ENCODE measurements at places on chromosomes 16 and 17.

DNA sequence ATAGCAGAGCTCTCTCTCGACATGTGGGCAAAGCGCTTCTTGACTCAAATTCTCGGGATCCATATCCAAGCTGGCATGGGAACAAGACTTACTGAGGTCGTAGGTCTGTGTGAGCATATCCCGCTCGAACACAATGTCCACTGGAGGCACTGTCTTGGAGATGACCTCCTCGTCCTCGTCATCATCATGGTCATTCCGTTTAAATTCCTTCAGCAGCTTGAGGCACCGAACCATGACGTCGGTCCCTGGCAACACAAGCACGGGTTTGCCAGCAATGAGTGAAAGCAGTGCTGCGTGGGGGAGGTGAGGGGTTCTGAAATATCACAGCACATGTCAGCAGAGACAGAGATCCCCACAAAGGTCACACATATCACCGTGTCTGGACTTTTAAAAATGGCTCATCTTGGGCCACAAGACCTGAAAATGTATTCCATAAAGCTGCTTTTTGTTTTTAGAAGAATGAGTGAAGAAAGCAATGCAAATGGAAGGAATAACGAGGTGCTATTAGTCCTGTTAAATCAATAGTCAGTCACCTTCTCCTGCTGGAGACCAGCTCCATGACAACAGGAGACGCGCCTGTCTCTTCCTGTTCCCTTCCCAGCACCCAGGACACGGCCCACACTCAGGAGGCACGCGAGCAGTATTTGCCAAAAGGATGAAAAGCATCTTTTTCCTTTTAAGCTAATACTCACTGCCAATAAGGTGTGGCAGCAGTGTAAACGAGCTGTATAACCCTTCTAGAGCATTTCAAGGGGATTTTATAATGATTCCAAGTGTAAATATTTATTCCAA lies 37.9 kb downstream of the GTF3C1 start:
- no peak for DNase-seq

DNA sequence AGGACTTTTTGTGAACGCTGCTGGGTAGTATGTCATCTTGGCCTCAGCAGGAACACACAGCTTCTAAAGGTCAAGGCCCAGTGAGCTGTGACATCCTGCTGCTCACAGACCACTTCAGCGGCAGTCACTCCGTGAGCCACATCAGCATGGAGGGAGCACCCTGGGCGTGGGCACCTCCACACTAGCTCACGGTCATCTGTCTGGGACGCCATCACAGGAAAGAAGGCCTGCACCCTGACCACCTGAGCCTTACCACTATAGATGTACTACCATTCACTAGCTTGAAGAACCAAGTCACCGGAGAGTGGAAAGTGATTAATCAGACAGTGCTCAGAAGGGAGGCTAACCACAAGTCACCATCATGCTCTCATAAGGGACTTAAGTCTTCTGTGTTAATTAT lies 3.3 kb downstream of the AXIN1 start:
- no peak for DNase-seq

DNA sequence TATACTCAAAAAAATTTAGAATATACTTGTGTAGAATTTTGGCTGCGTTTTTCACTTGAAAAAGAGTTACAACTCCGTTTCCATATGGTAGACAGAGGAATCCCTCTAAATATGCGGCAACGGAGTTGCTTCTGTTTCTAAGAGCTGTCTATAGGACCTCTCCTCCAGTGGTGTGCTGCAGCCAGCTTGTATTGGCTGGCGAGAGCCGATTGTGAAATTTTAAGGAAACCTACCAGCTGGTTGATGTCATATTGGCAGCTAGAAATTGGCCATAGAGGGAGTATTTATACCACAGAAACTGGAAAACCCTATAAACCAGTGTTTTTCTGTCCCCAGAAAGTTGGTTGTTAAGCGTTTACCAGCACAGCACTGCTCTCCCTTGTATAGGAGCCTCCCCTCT lies 655.8 kb upstream of the EEF2KMT start:
- DNase-seq, result no peak

GRCh38 chr17:67164302-67164701 lies 80.7 kb downstream of the HELZ start:
- no peak for DNase-seq

- DNase-seq, result no peak
These were observed 18.0 kb downstream of the C17orf67 start for GRCh38 chr17:56815711-56816110.

DNA sequence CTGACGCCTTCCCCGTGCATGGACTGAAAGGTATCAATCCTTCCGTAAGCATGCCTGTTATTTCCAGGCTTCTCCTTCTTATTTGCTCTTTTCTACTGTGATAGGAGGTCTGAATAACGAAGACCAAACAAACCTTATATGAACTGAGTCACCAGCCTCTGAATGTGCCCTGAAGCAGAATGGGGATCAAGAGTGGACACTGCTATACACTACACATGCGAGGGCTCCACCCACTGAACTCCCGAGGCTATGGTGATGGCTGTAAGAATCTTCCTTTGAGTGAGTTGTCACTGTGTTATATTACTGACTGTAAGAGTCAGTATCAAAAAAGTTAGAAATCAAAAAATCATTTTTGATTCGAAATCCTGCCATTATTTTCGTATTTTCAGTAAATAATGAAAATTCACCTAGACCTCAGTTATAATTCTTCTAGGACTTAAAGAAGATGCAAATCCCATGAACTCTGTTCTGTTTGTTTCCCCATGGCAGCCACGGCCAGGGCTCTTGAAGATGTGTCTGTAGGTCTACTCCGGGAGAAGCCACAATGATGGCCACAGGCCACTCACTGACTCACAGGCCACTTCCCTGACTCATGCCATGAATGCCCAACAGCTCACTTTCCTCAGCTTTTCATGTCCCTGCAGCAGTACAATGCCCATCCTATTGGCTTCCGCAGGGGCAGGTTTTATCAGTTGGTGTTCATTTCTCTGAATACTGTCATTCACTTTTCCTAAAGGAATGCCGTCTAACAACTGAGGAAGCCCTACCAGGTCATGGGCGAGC lies 54.7 kb downstream of the ZZEF1 start:
- no peak for DNase-seq

DNA sequence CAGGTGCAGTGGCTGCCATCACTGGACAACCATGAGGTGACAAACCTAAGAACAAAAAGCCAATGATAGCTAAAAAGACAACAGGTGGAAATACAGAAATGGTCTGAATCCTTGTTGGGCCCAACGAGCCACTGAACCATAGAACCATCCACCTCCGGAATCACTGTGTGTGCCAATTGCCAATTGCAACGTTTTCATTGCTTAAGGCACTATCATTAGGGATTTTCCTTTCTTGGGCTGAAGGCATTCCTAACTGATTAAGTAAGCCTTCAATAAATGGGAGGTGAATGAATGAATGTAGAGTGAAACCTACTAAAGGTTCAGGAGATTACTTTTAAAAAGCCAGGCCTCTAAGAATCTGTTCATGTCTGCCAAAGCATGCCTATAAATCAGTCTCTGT lies 3.6 kb downstream of the USP31 start:
- DNase-seq, result no peak

DNA sequence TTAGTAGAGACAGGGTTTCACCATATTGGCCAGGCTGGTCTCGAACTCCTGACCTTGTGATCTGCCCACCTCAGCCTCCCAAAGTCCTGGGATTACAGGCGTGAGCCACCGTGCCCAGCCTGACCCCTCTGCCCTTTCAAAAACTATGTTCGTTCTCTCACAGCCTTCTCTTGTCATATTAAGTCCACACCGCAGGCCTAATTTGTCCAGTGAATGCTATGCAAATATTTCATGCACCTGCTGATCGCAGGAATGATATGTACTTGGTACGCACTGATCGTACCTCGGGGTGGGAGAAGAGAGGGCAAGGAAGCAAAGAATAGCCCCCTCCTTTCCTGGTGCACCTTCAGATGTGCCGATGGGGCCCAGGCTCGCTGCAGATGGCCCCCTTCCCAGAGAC lies 3.0 kb upstream of the BIRC5 start:
- no peak for DNase-seq

GRCh38 chr16:12147681-12148080 lies 171.1 kb downstream of the SNX29 start:
- DNase-seq, result no peak

GRCh38 chr17:31313982-31314781 lies at the start of gene EVI2B:
TSS of gene EVI2B (minus strand) at chr17:31314054. CDS start at chr17:31305609, 8,445 bp downstream.
- no peak for DNase-seq

GRCh38 chr16:68088130-68088972 lies 3.2 kb downstream of the NFATC3 start:
- DNase-seq, result no peak

DNA sequence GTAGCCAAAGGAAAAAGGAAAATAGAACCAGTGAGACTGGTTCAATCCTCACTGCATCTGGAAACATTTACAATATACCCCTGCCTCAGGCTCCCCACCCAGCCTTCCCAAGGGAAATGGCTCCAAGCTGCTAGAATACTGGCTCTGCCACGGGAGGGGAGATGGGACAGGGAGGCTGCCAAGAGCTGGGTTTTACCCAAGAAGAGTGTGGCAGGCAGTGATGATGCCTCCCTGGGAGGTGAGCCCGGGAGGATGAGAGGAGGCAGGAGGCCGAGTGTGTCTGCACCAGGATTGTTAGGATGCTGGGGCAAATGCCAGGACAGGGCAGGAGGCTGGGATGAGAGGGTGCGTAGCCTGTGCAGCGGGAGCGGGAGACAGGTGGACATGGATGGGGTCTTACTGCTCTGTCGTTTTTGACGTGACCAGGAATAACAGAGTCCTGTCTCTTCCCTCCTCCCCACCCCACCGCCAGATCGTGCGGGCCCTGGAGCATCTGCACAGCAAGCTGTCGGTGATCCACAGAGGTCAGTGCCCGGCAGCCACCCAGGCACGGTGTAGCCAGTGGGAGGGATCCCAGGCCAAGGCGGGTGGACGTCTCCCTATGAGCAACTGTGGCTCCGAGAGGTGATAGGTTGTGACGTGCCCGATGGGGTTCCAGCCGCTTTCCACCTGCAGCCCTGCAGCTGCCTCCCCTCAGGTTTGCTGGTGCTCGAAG lies 18.4 kb downstream of the MAP2K3 start:
- no peak for DNase-seq

GRCh38 chr17:61897548-61898180 lies 30.1 kb downstream of the INTS2 start:
- no peak for DNase-seq

DNA sequence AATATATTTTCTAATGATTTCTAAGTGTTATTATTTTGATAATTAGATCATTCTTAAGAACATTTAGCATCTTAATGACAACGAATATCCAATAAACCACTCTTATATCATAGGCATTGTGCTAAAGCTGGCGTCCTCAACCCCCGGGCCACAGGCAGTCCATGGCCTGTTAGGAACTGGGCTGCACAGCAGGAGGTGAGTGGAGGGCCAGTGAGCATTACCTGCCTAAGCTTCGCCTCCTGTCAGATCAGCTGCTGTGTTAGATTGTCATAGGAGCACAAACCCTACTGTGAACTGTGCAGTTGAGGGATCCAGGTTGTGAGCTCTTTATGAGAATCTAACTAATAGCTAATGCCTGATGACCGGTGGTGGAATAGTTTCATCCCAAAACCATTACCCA lies 3.7 kb downstream of the DUXB start:
- no peak for DNase-seq

- DNase-seq, result no peak
These were observed 21.9 kb downstream of the ACE start for GRCh38 chr17:63498626-63499195.

- no peak for DNase-seq
These were observed 37.5 kb upstream of the PHB1 start for GRCh38 chr17:49452201-49452600.

GRCh38 chr17:49349541-49349940 lies 12.5 kb downstream of the ZNF652 start:
- no peak for DNase-seq

DNA sequence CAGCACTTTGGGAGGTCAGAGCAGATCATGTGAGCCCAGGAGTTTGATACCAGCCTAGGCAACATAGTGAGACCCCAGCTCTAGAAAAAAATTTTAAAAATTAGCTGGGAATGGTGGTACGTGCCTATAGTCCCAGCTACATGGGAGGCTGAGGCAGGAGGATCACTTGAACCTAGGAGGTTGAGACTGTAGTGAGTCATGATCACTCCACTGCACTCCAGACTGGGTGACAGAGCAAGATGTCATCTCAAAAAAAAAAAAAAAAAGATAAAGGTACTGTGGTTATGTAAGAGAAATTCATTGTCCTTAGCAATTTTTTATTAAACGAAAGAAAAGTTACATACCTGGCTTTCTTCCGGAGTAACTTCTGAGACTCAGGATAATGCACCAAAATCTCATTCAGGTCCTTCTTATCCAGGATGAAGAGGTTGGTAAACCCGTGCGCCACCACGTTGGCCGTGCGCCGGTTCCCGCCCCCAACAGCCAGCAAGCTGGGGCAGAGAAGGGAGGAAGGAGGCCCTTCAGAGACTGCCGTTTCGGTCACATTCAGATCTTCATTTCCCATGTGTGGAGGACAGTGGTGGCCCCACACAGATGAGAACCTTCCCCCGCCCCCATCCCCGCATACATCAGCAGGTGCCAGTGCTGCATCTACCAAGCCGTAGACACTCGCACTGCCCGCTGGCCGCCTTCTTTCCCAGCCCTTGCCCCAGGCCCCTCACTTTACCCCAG lies 73.7 kb downstream of the CNGB1 start:
- no peak for DNase-seq

GRCh38 chr16:11291091-11291703 lies 10.1 kb upstream of the PRM1 start:
- no peak for DNase-seq

GRCh38 chr17:58006560-58006923 lies 504 bp downstream of the SRSF1 start:
- no peak for DNase-seq

GRCh38 chr16:568401-569258 lies 1.1 kb upstream of the PIGQ start:
- DNase-seq, result no peak

GRCh38 chr16:19092653-19093410 lies 20.9 kb upstream of the ITPRIPL2 start:
- no peak for DNase-seq

DNA sequence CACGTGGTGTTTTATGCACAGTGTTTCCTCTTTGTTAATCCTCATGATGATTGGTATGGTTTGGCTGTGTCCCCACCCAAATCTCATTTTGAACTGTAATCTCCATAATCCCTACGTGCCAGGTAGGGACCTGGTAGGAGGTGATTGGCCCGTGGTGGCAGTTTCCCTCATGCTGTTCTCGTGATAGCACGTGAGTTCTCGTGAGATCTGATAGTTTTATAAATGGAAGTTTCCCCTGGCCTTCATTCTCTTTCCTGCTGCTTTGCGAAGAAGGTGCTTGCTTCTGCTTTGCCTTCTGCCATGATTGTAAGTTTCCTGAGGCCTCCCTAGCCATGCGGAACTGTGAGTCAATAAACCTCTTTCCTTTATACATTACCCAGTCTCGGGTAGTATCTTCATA lies 115.8 kb downstream of the WWOX start:
- no peak for DNase-seq
